Stimulated activated CD4-positive, alpha-beta T cell treated with anti-CD3 and anti-CD28 coated beads, Interleukin-1b, Interleukin-23, amount 100 ng/mL, for 4 hours (primary cell): ENCODE measurements at places on chromosomes 5 and 9.

- DNase-seq, result no peak
Measured at GRCh38 chr9:69571032-69571431, 101.1 kb downstream of the APBA1 start.

GRCh38 chr5:17219006-17219422, 1.6 kb downstream of the BASP1 start:
- DNase-seq, result no peak

DNA sequence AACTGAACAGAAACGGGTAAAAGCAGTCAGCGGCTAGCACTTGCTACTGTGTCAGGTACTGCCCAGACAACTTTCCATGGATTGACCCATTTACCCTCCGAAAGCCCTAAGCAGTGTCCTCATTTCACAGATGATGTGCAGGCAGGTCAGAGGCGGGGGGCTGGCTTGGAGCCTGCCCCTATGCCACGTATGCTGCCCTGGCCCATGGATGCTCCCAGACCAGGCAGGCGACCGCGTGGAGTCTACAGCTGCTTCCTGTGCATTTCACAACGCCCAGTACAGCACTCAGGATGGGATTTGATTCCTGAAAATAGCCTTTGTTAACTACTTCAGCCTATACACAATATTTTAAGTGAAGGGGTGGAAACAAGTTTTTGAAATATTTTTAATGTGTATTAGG, 202.9 kb downstream of the NXNL2 start:
- no peak for DNase-seq

DNA sequence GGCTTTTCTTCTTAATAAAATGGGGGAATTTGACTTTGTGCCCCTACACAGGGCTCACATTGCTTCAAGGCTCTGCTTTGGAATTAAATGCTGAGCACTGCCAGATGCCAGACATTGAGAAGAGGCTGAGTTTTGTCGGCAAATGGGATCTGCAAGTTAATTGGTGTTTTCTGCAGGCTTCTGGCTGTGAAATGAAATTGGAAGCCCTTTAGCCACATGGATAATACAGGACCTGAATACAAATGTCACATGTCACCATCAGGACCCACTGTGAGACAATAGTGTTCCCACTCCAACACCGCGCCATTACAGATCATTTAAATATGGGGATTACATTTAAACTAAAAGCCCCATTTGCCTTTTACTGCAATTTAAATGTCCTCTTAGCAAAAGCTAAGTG, 164.4 kb downstream of the ZSWIM6 start:
- no peak for DNase-seq

DNA sequence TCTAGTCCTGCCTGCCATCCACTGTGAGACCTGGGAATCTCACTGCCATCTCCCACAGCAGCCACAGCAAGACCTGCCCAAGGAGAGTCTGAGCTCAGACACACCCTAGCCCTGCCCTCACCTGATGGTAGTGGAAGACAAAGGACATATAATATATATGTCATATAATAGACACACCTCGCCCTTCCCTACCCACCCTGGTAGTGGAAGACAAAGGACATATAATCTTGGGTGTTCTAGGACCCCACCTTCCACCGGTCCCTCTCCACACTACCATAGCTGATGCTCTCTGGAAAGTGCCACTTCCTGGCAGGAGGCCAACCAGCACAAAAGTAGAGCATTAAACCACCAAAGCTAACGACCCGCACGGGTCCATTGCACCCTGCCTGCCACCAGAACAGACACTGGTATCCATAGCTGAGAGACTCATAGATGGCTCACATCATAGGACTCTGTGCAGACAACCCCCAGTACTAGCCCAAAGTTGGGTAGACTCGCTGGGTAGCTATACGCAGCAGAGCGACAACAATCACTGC, 545.6 kb downstream of the CAAP1 start:
- DNase-seq, result no peak

DNA sequence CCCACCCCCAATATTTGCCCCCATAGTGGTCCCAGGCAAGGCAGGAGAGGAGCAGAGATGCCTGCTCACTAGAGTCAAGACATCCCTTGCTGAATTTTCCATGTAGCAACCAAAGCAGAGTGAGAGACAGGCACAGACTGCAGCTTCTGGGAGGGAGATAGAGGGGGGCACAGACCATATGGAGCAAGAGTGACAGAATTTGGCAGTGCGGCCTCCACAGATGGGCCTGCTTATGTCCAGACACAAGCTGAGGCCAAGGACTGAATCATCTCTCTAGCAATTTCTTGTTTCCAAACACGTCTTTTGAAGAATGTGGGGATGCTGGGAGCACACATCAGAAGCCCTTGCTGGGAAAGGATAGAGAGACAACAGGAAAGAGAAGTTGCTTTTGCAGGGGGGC, 53.0 kb upstream of the ALDH1B1 start:
- no peak for DNase-seq

DNA sequence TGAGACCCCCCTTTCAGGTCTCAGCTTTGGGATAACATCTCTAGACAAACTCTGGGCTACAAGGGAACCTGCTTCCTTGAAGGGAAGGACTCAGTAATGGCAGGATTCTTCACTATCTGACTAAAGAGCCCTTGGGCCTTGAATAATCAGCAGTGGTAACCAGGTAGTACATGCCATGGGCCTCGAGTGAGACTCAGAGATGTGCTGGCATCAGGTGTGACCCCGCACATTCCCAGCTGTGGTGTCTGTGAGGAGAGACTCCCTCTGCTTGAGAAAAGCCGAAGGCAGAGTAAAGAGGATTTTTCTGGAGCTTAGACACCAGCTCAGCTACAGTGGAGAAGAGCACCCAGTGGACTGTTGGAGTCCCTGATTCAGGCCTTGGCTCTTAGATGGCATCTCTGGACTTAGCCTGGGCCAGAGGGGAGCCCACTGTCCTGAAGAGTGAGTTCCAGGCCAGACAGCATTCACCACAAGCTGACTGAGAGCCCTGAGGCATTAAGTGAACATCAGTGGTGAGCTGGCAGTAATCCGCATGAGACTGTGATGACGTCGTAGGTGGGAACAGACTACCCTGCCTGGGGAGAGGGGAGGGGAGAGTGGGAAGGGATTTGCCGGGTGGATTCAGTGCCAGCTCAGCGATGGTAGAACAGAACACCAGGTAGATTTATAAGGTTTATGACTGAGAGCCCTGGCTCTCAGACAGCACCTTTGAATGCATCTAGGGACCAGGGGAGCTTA, 5.3 kb upstream of the ZNF782 start:
- DNase-seq, result no peak

DNA sequence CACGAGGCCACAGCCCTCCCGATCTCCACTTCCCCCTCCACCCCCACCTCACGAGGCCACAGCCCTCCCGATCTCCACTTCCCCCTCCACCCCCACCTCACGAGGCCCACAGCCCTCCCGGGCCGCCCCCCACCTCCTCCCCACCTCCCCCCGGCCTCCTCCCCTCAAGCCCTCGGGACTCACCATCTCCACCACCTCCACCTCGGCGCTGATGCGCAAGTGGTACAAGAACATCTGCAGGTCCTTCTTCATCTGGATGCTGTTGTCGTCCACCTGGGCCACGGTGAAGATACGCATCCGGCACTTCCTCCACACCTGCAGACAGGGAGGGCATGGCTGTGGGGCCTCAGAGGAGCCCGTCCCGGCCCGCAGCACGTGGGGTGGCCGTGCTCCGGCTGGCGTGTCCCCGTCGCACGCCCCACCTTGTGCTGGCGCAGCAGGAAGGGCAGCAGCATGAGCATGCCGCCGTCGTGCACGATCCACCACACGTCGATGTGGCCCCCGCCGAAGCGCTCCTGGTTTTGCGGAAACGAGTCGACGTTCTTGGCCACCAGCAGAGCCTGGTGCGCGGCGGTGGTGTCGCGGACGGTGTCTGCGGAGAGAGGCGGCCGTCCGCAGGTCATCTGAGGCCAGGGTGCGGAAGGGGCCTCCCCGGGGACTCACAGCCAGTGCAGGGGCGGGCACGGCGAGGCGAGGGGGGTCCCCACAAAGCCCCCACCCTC, 48.0 kb downstream of the SLC12A7 start:
- DNase-seq, result no peak

DNA sequence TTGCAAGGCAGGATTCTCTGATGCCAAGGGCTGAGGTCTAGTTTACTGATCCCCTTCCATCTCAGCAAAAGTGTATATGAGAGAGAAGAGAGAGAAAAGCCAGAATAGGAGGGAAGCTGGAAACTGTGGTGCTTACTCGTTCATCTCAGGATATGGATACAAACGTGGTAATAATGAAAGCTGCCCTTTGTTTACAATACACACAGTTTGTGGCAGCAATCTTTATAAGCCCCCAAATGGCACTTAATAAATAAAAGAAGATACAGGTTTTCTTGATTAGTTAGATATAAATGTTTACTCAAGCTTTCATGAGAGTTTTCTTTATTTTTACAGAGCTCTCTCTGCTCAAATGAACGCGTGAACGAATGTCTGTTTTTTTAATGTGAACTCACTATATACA, 57.7 kb downstream of the PRDM6 start:
- no peak for DNase-seq

DNA sequence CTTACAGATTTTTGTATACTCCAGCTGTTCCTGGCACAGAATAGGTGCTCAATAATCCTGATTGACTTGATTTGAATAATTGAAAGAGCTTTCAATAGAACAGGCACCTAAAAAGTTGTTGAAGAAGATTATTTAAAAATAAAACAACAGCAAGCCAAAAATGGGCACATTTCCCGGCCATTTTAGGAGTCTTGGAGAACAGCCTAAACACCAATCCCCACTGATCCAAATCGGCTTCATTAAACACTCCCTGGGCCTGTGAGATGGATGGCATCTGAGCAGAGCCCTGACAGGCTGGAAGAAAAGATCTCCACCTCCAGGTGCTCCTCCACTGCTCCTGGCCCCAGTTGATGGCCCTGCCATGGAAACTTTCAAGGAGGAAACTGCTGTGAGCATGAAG, 213.3 kb downstream of the MAN2A1 start:
- no peak for DNase-seq

DNA sequence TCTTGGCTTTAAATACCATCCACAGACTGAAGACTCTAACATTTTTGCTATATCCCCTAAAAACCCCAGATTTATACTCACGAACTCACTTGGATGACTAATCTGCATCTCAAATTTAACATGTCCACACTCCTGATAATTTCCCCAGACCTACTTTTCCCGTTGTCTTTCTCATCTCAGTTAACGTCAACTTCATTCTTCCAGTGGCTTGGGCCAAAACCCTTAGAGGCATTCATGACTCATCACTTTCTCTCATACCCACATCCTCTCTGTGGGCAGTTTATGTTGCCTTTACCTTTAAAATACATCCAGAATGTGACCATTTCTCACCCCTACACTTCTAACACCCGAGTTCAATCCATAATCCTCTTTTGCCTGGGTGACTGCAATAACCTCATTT, 96.7 kb downstream of the EDIL3 start:
- no peak for DNase-seq

GRCh38 chr5:141149812-141150211, at the start of gene PCDHB6:
TSS of gene PCDHB6 (plus strand) at chr5:141150057. CDS start at chr5:141150258, 201 bp downstream.
- no peak for DNase-seq

DNA sequence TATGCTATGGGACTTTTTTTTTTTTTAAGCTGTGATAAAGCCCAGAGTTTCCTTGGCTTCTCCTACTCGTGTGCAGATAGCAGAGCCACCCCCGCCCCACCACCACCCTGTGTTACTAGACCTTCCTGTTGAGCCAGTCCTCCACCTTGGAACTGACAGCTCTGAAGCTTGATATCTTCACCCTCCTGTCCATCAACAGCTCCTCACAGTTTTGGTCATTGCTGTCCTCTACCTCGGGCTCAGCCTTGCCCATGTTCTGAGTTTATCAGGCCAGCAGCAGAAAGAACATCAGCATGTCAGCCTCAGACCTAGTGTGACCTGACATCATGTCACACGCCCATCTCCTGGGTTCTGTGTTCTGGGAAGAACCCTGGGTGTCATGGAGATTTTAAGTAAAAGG, 167.1 kb upstream of the RAI14 start:
- DNase-seq, result no peak

DNA sequence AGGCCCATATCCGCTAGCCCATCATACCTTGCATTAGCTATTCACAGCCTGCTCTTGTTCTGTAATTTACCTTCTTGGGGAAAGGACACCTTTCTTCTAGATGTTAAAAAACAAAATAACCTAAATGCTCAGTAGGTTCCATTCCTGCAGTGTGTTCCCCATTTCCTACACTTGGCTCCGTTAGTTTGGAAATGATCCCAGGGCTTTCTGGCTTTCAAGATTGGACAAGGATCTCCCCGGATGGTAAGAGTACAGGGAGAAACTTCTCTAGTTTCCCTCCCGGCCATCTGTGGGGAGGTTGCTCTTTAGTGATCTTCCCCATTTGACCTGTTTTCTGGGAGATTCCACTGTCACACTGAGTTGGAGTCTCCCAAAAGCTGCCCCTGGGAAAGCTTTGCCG, 27.3 kb upstream of the STC2 start:
- DNase-seq, result no peak
